ENCODE measurements at places on chromosomes 12 and 14.

- no peak for DNase-seq
Observed at GRCh38 chr14:23639891-23640523, 3.8 kb downstream of the DHRS2 start.

- no peak for DNase-seq
Observed at GRCh38 chr12:6294156-6295093, 16.1 kb upstream of the PLEKHG6 start.

- no peak for DNase-seq
Observed at GRCh38 chr14:35632271-35632670, 98.3 kb downstream of the INSM2 start.

- no peak for DNase-seq
Observed at GRCh38 chr12:59649203-59649602, 53.4 kb downstream of the SLC16A7 start.

DNA sequence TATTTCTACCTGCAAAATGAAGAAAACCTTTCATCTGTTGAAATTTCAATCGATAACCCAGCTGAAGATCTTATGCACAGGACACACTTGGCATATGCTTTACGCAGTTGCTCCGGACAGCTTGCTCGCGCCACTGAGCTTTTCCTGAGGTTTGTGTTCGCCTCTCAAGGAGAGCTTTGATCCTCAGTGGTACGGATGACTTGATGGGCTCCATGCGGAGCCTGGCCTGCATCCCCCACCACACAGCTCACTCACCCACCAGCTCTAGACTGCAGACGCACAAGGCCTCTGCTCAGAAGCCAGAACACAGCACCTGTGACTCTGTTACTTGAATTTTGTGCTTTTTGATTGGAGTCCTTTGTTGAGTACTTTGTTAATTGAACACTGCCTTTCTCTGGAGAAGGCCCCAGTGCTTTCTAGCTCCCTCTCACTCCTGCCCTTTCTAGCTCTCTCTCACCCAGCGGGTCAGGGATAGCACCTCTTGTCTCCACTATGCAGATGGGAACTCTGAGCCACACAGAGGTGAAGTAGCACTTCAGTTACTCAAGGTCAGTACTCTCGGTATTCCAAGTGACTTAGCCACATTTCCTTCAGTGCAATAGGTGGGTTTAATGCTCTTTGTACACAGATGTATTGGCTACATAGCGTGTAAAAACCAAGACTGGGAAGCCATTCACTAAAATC, 52.1 kb downstream of the TBC1D30 start:
- DNase-seq = no peak

- no peak for DNase-seq
Observed at GRCh38 chr12:53200458-53201176, 6.4 kb downstream of the ITGB7 start.

DNA sequence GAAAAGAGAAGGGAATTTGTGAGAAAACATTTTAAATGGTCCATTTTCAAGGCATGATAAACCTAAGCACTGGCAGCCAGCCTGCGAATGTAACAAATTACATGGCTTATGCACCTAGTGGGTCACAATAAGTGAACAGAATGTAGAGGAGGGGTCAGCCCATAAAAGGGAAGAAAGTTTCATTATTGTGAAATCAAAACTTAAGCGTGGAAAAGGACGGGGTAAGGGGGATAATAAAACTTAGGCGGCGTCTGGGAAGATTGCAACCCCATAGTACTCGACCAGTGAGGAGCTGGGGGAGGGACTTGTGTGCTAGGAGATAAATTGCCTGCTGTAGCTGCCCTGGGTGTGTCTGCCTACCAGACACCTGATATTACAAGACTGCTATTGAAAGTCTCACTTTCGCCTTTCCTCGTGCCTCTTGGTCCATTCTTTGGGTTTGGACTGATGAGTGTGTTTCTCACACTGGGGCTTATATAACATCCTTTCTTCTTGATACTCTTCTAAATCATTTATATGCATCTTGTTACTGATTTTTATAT, 40.6 kb downstream of the ZDHHC17 start:
- no peak for DNase-seq

- DNase-seq = no peak
Observed at GRCh38 chr14:22819151-22819988, 4.1 kb upstream of the SLC7A7 start.

Measured in astrocyte of the cerebellum (primary cell).